Activated T-helper 1 cell treated with anti-CD3 and anti-CD28 coated beads, Interleukin-2, amount 50 U/mL, for 16 hours (primary cell): ENCODE measurements at places on chromosomes 2 and 18.

- no peak for DNase-seq
These were observed 24.7 kb downstream of the ASB18 start for GRCh38 chr2:236239276-236240065.

DNA sequence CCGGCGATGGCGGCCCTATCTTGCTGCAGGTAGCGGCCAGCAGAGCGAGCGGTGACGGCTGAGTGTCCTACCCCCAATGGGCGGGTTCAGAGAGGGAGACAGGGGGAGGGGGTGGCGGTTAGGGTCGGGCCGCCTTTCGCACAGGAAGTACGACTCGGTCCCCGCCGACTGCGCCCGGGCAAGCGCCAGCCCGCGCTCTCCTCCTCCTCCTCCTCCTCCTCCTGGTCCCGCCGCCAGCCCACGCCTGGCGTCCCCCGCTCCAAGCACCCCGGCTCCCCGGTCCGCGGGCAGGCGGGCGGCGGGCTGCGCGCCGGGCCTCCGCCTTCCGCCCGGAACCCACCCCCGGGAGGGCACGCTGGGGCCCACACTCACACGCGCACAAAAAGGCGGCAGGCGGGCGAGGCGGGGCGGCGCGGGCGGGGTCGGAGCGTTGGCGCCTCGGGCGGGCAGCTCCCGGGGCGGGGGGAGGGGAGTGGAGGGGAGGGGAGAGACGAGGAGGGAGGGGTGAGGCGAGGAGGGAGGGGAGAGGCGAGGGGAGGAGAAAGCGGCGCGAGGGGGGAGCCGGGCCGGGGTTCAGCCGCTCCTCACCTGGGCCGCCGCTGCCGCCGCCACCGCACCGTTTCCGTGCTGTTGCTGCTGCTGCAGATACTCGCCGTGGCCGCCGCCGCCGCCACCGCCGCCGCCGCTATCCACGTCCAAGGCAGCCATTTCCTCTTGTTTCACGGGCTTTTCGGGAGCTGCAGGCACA lies 1.2 kb downstream of the SP3 start:
- peak; percentile 84 for DNase-seq

- DNase-seq = no peak
These were observed 13.4 kb downstream of the STAM2 start for GRCh38 chr2:152162141-152162540.

DNA sequence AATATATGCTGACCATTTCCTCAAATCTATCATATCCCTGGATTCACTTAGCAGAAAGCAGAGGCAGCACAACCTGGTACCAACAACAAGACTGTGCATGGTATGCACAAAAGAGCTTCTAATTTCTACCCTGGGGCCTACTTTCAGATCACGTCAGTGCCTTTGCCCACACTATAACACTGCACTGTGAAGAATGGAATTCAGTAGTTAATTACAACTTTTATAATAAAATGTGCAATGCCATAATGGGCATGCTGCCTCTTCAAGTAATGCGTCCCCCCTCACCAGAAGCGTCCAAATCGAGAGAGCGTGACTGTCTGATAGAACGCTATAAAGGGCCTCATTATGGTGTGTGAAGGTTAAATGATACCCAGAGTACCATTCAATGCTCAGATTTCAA lies 328.1 kb upstream of the PKDCC start:
- no peak for DNase-seq

DNA sequence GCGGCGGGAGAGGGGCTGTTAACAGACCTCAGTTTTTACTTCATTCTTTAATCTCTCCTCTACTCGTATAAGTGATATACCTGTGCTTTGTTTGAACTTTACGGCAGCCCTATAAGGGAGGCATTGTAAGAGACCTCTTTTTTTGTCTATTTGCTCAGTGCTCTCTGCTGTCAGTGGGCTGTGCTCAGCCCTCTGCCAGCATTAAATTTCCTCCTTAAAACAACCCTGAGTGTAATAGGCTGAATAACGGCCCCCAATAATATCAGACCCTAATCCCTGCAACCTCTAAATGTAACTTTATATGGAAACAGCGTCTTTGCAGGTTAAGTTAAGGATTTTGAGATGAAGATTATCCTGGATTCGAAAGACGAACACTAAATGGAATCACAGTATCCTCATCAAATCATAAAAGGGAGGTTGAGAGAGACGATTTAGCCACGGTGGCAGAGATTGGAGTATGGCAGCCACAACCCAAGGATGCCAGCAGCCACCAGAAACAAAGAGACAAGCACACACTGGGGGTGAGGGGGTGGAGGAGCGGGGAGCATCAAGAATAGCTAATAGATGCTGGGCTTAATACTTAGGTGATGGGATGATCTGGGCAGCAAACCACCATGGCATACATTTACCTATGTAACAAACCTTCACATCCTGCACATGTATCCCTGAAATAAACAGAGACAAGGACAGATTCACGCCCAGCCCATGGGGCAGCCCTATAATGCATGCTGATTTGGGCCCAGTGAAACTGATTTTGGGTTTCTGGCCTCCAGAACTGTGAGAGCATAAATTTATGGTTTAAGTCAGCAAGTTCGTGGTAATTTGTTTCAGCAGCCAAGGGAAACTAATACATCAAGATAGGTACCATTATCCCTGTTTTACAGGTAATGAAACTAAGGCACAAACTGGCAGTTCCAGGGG lies 894 bp upstream of the FARSB start:
- no peak for DNase-seq

DNA sequence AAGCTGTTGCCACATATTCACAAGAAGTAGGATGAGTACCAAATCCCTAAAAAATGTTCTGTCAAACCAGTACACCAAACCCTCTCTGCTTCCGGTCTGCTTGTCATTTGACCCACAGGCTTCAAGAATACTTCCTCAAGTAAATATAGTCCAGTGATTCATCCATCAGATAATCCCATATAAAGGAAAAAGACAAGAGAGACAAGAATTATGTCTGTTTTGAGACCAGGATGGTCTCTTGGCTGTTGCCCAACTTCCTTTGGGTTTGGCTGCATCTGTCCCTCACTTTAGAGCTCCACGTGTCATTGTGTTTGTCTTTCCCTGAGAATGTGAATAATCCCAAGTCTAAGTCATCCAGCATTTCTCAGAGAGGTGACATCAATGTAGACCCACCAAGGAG lies 91.5 kb upstream of the NRP2 start:
- no peak for DNase-seq

GRCh38 chr2:176018708-176019107 lies 16.6 kb upstream of the LNPK start:
- DNase-seq = no peak

DNA sequence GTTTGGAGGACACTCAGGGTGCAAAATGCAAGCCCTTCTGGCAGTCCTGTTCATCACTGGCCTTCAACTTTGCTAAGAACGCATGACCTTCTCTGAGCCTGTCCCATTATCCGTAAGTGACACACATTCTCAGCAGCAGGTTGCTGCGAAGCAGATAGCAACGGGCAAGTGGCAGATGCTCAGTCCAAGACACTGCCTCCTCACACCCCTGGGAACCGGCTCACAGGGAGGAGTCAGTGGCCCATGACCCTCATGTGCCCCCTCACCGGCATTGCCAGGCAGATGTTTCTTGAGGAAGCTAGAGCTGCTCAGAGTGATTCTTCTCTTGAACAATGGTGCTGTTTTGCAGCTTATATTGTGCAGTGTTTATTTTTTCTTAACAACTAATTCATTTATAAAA lies 737.2 kb upstream of the HS6ST1 start:
- no peak for DNase-seq

GRCh38 chr18:62634458-62634857 lies 80.9 kb upstream of the PHLPP1 start:
- DNase-seq = no peak

GRCh38 chr2:39871291-39871761 lies 92.3 kb upstream of the THUMPD2 start:
- no peak for DNase-seq

DNA sequence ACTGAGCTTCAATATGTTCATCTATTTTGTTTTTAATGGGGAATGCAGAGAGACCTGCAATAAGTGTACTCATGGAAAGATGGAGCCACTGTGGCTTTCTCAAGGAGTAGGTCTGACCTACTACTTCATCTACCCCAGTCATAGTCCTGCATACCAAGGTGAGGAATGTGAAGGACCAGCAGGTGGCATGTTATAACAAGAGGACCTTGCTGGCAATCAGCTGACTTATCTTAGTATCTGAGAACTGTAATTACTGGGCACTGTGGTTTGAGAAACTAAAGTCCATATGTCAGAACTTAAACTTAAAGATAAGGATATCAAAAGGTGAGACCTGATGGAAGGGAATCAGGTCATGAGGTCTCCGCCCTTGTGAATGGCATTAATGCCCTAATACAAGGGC lies 1104.2 kb downstream of the BCL11A start:
- DNase-seq = no peak

GRCh38 chr2:20021405-20022009 lies 9.0 kb upstream of the MATN3 start:
- no peak for DNase-seq

- DNase-seq = no peak
These were observed 149.7 kb upstream of the STON1 start for GRCh38 chr2:48380208-48380607.

DNA sequence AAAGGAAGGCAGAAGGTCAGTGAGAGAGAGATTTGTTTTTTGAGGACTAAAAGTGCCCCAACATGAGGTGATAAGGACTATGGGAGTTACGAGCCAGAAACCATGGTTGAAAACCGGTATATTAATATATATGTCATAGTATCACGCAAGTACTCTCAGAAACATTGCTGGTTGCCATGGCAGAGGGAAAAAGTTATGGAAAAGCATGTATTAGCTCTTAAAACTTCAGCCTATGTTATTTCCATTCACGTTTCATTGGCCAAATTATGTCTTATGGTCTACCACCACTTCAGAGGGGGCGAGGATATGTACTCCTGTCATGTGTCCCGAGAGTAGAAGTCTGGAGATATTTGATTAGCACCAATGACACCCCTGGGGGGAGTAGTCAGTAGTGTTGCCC lies 125.9 kb downstream of the LTBP1 start:
- DNase-seq = no peak

DNA sequence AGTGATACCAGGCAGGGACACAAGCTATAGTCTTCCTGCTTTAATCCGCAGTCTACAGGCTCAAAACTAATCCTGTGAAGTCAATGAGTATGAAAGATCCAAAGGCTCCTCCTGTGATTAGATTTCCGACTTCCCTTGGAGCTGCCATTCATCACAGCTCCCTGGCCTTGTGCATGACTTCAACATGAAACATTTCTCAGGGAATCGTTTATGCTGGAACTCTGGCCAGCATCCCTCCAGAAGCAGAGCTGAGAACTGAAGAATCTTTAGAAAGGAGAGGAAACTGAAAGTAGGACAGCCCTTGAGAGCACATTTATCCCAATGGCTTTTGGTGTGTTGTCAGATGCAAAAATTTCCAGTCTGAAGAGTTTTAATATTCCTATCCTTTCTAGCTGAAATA lies 84.3 kb upstream of the SESTD1 start:
- no peak for DNase-seq

- no peak for DNase-seq
These were observed 108.9 kb downstream of the MGAT5 start for GRCh38 chr2:134362740-134363139.

DNA sequence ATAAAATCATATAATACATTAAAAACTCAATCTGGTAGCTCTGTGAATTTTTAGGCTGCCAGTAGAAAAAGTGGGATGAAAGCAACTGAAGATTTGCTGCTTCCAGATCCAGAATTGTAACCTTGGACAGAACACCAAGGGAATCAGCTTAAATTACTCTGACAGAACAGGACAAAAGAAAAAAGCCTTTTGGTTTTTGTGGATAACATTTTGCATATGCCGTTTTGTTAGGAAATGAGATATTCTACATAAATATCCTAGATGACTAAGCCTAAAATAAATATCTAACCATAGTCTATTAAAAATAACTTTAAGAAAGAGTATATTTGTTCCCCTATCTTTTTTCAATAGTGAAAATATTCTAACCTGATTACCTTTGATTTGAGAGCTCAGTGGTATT lies 148.7 kb upstream of the DOCK10 start:
- DNase-seq = no peak

DNA sequence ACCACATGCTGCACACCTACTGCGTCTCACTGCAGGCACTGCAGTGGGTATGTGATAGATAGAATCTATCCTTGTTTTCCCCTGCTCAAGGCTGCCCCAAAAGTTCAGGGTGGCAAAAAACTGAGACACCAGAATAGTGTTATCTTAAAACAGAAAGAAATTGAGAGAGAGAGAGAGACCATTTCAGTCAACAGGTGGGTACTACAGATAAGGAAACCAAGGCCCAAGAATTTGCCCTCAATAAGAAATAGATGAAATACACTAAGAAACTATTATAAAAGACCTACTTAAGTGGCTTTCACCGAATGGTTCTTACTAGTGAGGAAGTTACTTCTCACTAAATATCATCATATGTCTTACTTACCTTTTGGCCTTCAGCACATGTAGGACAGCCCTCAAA lies 27.9 kb downstream of the EPG5 start:
- DNase-seq = no peak

GRCh38 chr18:56639104-56639381 lies 651 bp upstream of the TXNL1 start:
- no peak for DNase-seq

GRCh38 chr18:36469461-36469860 lies 171.9 kb downstream of the FHOD3 start:
- no peak for DNase-seq

GRCh38 chr2:77629539-77629938 lies 107.4 kb upstream of the LRRTM4 start:
- no peak for DNase-seq

- DNase-seq = no peak
These were observed 13.4 kb upstream of the RPL37A start for GRCh38 chr2:216485237-216485636.

GRCh38 chr2:109453371-109453995 lies 160.3 kb downstream of the SEPTIN10 start:
- no peak for DNase-seq

GRCh38 chr2:189628817-189629530 lies 32.3 kb upstream of the ASNSD1 start:
- no peak for DNase-seq

DNA sequence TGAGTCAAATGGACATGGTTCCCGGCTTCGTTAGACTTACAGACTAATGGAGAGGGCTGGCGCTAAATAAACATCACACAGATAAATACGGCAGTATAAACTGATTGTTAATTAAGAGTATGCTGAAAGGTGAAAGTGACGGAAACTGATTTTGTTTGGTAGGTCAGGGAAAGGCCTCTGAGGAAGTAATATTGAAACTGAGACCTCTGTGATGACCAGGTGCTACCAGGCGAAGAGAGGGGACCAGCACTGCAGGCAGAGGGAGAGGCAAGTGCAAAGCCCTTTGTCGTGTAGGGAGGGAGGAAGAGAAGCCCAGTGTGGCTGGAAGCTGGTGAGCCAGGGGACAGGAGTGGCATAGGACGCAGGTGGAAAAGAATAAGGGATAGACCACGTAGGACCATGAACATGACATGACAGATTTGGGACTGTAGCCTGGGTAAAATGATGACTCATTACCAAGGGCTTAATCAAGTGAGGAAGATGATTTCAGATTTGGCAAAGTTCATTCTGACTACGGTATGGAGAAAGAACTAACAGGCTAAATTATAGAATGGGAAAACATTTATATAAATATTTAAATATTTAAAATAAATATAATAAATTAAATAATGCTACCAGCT lies 433.1 kb downstream of the NCKAP5 start:
- DNase-seq = no peak

- no peak for DNase-seq
These were observed 29.4 kb upstream of the ASB1 start for GRCh38 chr2:238397356-238397755.
